ENCODE measurements at places on chromosomes 16 and 17.

GRCh38 chr16:67528222-67528869 is at the start of gene RIPOR1:
Gene RIPOR1 (plus strand): TSS chr16:67528829. CDS start chr16:67538447, 9,618 bp downstream.
- peak; percentile 47 for DNase-seq

GRCh38 chr16:17939723-17940122 is 396.8 kb downstream of the NPIPA8 start:
- no peak for DNase-seq

- DNase-seq: no peak
Observed at GRCh38 chr16:53901408-53901807, 197.5 kb downstream of the FTO start.

- no peak for DNase-seq
Observed at GRCh38 chr17:43146649-43147048, 21.5 kb upstream of the BRCA1 start.

- DNase-seq: no peak
Observed at GRCh38 chr16:55713103-55713502, 57.3 kb downstream of the SLC6A2 start.

- no peak for DNase-seq
Observed at GRCh38 chr16:270381-271255, 5.1 kb downstream of the RGS11 start.

GRCh38 chr17:81249223-81250040 is 10.3 kb downstream of the NDUFAF8 start:
- DNase-seq: no peak

- DNase-seq: no peak
Observed at GRCh38 chr17:82315703-82316358, 1.6 kb downstream of the CD7 start.

- no peak for DNase-seq
Observed at GRCh38 chr16:88379694-88380040, 3.1 kb upstream of the ZNF469 start.

DNA sequence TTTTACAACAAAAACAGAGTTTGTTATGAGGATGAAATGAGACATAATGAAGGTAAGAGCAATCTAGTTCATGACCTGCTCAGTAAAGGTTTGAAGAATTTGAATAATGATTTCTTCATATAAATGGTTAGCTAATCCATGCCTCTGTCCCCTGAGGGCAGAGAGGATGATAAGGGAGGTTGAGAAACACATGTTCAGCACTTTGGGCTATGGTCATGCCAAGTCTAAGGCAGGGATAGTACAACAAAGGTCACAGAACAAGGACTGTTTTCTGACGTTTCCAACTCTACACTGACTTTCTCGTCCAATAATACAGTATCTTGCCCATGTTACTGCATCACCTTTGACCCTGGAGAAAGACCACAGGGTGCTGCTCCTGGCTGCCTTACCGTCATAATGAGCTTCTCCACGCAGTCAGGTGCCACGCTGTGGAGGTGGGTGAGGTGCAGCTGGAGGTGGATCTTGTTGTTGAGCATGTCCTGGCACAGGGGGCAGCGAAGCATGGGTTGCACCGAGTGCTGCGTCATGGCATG is 236.7 kb downstream of the ZFHX3 start:
- no peak for DNase-seq

- no peak for DNase-seq
Observed at GRCh38 chr16:23500212-23500861, 10.0 kb downstream of the GGA2 start.

DNA sequence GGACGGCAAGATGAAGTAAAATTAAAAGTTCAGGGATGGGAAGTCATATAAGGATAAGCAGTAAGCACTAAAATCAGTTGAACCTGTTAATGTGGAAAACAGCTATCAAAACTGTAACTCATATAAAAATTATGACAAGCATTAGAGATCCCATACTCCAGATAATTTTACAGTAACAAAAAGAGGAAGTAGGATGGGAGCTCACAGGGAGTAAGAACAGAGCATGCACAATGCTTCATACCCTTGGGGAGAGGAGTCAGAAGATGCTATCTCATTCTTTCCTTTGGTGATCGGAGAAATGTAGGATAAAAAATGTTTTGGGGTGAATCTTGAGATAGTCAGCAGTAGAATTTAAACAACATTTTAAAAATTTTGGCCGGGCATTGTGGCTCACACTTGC is 164.7 kb upstream of the CACNG5 start:
- no peak for DNase-seq

DNA sequence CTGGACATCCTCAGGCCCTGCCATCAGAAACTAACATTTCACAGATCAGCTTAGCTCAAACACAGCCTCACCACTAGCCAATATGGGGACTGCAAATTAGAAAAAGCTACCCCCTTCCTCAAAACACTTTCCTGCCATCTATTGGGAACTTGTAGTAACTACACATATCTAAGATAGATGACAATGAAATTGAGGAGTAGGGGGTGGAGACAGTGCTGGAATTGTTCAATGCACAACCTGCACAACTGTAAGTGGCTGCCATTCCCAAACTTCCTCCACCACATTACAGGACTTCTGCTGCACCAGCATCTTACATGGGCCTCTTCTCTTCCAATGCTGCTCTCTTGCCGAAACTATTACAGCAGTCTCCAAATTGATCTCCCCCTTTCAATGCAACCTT is 21.9 kb downstream of the AIPL1 start:
- no peak for DNase-seq

DNA sequence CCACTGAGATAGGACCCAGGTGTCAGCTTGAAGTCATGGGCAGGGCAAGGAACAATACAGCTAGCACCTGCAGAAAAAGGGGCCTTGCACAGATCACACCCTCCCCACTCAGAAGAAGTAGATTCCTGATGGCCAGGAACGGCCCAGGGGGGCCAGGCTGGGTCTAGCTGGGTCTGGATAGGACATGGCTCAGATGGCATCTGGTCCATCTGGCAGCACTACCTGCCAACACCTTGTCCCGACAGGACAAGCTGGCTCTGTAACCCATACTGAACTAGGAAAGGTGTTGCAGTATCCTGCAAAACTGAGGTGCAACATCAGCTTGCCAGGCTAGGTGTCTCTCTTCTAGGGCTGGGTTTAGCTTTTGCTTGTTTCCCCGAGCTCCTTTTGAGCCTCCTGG is 38.9 kb upstream of the GFOD2 start:
- no peak for DNase-seq

- no peak for DNase-seq
Observed at GRCh38 chr16:71406724-71407123, 35.1 kb downstream of the TLE7 start.

GRCh38 chr17:1557355-1558095 is 5.1 kb downstream of the PITPNA start:
- DNase-seq: no peak

DNA sequence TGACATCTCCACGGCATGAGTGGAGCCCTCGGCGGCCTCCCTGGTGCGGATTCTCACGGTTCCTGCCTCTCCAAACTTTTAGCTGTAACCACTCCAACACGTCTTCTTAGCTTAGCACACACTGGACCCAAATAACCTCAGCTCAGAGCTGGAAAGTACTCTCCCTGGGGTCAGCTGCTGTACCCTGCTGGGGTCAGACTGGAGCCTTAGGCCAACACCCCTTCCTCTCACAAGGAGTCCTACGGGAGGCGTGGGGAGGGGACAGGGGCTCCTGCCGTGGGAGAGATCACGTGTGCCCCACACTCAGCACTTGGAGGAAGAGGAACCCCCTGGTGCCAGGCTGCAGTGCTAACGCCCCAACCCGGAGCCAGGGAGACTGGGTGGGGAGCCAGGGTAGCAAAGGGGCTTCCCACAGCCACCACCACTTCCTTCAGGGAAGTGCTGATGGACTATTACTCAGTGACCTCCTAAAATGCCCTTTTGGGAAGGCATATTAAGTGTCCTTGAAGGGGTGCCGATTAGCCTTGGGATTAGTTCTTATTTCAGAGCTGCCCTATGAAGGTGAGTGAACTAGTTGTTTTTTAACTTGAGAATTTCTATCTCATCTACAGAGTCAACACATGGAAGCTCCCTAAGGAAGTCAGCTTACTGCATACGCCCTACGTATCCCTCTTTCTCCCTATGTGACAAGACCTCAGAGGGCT is 124.0 kb downstream of the HIC1 start:
- DNase-seq: no peak

GRCh38 chr17:57803021-57803420 is 46.8 kb downstream of the MRPS23 start:
- no peak for DNase-seq

GRCh38 chr17:31738996-31739699 is 119.9 kb downstream of the COPRS start:
- no peak for DNase-seq

DNA sequence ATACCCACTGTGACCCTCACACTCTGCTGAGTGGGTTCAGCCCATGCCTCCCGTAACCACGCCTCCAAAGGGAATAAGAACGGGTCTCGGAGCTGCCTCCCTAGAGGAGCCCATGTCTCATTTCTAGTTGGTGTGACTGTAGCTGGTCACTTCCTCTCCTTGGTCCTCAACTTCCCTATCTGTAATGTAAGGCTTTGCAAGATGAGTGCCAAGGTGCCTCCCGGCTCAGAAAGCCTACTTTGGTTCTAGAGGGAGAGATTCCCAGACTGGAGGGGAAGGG is 20.8 kb downstream of the C16orf74 start:
- no peak for DNase-seq

DNA sequence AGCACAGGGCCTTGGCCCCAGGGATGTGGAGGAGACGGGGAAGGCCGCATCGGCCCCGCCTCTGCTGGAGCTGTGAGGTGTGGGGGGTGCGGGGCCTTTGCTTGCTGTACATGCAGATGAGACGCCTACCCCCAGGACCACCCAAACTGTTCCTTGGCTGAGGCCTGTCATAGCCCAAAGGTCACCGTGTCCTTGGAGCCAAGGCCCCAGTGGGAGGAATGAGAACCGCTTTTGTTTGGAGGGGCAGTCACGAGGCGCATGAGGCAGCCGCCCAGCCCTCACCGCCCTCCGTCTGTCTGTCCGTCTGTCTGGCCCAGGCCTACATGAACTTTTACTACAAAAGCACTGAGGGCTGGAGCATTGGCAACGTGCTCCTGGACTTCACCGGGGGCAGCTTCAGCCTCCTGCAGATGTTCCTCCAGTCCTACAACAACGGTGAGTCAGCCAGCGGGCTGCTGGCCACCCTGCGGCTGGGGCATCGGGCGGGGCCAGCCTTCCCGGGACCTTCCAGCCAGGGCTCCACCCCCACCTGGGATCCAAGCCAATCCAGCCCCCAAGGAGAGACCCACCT is 8.8 kb downstream of the TAX1BP3 start:
- DNase-seq: no peak

DNA sequence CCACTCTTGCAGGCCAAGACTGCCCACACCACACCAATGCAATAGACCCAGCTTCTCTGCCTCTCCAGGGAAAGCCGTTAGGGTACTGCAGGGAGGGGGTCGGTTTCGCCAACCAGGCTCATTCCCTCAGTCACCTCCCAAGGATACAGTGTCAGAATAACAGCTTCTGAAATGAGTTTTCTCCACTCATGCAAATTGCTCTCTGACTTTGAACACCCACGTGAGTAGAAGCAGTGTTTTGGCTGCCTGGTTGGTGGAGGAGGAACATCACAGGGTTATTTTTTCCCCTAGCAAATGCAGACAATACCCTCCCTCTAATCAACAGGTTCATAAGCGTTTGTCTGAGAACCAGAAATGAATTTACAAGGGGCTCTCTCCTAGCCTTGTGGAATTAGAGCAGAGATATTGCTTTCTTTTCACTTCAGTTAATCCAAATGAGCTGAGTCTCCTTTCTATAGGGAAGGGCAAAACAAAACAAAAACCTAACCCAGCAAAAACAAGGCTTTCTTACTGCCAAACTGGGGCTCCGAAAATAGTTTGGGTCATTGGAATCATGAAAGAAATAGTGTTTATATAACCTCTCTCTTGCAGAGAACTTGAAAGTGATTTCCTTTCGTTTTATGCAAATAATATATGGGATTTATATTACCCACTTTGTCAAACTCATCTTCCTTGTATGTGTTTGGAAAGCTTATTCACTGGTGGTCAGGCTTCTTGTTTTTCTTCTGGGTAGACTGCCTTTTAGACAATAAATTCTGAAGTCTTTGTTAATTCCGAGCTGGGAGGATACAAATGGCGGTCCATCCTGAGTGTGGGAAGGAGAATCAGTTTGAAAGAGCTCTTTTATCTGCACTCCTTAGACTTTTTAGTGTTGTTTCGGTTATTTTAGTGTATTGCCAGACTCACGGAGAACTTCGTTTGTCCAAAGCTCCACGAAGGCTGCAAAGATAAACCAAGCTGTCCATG is 229.9 kb downstream of the MSI2 start:
- no peak for DNase-seq

- no peak for DNase-seq
Observed at GRCh38 chr16:51629576-51629975, 478.5 kb upstream of the SALL1 start.

- no peak for DNase-seq
Observed at GRCh38 chr16:23145186-23145585, 4.1 kb downstream of the USP31 start.

- no peak for DNase-seq
Observed at GRCh38 chr16:49560004-49560830, 186.6 kb downstream of the C16orf78 start.

- no peak for DNase-seq
Observed at GRCh38 chr16:14309906-14310305, 238.8 kb downstream of the MRTFB start.

DNA sequence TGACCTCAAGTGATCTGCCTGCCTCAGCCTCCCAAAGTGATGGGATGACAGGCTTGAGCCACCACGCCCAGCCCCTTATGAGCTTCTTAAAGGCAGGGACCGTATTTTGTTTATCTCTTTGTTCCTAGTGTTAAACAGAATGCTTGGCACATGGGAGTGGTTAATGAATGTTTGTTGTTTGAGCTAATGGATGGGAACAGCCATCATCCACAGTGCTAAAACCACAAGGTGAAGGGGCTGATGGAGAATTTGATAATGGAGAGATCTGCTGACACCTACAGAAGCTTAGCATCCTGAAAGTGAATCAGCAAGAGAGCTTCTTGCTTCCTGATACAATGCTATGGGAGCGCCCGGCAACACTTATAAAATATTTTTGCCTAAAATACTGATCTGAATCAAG is 8.6 kb upstream of the CDH1 start:
- no peak for DNase-seq

DNA sequence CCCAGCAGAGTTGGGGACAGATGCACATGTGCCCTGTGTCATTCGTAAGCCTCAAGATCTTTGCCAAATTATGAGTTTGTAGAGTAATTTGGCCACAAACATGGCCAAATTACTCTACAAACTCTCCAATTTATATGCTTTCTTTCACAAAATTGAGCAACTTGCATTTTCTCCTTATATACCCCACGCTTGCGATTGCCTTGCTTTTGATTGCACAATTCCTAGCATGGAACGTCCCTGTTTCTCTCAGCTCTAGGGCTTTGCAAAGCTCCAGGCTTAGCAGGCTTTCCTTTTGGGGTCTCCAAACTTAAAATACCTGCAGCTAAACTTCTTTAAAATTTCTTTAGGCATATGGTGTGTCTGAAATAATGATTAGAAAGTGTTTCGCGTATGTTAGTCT is 28.5 kb upstream of the MAF start:
- no peak for DNase-seq

DNA sequence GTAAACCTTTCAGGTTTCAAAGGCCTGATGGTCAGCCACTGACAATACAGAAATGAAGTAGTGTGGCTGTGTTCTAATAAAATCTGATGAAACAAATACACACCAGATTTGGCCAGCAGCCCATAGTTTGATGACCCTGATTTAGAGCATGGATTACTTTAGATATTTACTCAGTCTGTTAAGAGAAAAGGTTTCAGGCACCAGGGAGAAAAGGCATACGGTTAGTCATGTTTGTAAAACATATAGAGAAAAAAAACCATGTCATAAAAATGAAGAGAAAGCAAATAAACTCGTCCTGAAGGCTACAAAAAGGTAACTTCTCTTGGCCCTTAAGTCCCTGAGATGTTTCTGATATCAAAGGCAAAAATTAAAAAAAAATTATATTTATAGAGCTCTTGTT is 112.1 kb downstream of the ADAMTS18 start:
- no peak for DNase-seq

GRCh38 chr17:15914400-15915170 is 30.3 kb upstream of the ADORA2B start:
- DNase-seq: no peak
